ENCODE measurements at places on chromosomes 12 and 14.

GRCh38 chr12:75560167-75560566, 48.8 kb upstream of the KRR1 start:
- no peak for DNase-seq

DNA sequence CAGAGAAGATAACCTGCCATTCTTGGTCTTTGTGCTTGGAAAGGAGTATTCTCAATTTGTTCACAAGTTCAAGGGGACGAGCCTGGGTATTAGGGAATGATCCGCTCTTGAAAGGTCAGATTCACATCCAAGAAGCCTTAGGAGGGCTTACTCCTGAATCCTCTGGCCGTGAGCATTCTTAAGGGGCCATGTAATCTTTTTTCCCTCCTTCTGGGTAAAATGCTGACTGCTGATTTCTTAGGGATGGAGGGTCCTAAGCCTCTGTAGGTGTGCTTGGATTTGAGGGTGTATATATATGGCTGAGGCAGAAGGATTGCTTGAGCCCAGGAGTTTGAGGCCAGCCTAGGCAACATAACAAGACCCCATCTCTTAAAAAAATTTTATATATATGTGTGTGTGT, 149.1 kb downstream of the TSPAN9 start:
- no peak for DNase-seq

- DNase-seq = no peak
Measured at GRCh38 chr12:53739214-53740129, 12.2 kb upstream of the CALCOCO1 start.

DNA sequence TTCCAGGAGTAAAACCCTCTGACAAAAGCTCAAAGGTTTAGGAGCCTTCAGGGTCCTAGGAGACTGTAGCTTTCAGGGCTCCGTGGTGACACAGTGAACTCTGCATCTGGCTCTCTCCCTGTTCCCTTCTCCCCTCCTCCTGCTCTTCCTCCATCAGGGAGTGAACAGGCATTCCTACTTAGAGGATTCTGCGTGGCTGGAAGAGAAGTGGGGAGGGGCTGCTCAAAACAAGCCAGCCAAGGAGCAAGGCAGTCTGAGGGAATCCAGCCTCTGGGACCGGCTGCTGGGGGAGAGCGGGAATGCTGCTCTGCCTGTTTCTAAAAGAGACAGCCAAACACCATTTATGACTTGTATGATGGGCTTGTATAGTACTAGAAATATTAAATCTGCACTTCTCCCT, 49.5 kb downstream of the RBMS2 start:
- DNase-seq = no peak

DNA sequence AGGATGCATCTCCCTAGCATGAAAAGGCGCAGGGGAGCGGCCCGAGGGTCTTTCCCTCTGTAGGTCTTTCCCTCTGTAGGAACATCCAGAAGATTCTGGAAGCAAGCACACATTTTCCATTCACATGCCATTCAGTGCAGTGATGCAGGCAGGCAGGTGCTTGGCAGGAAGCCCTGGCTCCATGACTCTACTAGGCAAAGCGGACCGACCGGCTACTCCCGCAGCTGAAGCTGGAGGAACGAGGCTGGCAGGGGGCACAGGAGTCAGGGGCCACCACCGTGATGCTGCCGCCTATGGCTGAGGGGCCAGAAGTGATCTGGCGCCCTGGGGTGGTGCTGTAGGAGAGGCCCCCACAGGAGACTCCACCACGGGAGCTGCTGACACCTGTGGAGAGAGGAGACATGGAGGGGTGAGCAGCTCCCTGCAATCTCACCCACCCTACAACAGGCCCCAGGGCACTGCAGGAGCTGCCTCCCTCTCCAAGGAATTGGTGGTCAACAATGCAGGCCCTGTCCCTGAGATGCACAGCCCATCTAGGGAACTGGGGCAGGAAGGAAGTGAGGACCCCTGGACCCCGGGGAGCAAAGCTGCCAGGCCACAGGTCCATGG, 6.5 kb downstream of the KRT85 start:
- no peak for DNase-seq

DNA sequence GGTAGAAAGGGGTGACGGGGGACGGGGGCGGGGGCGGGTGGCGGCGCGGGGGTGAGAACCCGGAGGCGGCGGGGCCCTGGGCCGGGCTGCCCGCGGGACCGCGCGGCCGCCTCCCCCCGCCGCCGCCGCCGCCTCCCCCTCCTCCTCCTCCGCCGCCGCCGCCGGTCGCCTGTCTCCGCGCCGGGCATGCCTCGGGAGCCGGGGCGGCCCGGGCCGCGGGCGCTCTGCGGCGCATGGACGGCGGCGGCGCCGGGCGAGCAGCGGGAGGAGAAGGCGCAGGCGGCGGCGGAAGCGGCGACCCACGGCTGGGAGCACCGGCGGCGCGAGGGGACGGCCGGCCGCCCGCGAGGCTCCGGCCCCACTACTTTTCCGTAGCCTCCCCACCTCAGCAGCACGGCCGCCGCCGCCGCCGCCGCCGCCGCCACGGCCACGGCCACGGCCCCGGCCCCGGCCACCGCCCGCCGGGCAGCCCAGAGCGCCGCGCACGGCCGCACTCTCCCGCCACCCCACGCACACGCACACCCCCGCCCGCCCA, at the start of gene NPAS3:
NPAS3 (plus strand) TSS at position 161 of the 535 bp plus-strand sequence.
- DNase-seq = no peak

DNA sequence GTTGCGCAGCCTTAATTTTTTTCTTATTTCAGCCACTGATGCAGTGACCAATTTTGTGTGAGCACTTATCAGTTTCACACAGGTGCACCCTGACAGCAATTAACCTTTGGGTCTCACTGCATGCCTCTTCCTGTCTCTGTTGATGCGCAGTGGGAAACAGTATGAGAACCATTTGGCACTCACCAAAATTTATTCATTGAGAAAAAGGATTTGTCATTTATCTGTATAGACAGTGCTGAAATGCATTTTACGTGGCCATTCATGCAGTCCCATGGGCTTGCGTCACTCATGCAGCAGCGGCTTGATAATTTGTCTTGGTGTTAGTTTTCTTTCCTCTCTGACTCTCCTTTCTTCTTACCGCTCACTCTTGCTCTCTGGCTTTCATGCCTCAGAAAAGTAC, 157.5 kb downstream of the C12orf75 start:
- no peak for DNase-seq

GRCh38 chr12:112503512-112503911, 84.8 kb downstream of the PTPN11 start:
- DNase-seq = no peak

Data from NCI-H748 treated with DMSO at 0.1 percent for 48 hours (cell line).